BE2C (cell line): ENCODE measurements at places on chromosomes 5 and 9.

DNA sequence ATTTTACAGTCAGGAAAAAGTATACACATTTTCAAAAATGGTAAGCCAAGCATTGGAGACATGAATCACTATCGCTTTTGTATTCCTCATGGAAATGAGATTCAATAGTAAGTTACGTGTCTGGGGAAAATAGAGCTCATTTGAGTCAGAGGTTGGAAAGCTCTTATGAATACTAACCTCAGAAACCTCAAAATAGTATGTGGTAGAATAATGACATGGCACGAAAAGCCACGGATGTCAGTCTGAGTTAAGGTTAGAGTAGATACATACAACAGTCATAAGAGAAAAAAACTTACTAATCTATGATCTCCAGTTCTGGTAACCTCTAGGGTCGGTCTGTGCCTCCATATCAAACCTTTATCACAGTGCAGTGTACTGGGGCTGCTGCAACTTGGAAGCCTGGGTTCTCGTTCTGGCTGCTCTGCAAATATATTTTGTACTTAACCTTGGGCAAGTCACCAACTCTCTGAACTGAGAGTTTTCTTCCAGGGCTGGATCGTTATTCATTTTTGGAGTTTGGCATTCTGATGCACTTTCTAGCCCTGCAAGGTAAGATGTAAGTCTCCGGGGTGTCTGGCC lies 31.8 kb downstream of the MAP1B start:
- peak; percentile 38 for DNase-seq

DNA sequence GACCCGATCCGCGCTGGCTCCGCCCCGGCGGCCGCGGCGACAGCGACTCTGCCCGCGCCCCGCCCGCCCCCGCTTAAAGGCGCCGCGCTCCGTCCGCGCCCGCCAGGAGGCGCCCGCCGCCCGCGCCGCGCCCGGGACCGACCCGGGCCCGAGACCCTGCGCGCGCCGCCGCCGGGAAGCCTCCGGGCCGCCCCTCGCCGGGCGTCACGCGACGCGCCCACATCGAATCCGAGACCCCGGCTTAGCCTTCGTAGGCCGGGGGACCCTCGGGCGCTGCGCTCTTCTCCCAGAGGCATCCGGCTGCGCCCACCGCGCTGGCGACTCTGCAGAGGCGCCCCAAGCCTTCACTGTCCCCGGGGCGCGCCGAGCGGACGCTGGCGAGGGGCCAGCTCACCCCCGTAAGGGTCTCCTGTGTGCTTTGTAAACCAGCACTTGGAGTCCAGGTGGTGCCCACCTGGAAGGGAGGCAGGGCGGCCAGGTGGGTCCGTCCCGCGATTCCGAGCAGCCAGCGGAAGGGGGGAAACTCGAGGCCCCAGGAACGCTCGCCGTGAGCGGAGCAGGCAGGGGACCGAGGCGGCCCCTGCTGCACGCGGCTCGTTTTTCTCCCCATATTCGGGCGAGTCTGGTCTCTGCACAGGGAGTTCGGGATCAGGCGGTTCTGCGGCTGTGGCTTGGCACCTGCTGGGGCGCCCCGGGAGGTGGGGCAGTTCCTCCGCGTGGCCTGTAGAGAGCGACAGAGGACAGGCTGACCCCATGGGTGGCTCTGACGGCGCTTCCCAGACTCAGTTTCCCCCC lies 423 bp upstream of the ABCA2 start:
- DNase-seq, result peak; percentile 83

DNA sequence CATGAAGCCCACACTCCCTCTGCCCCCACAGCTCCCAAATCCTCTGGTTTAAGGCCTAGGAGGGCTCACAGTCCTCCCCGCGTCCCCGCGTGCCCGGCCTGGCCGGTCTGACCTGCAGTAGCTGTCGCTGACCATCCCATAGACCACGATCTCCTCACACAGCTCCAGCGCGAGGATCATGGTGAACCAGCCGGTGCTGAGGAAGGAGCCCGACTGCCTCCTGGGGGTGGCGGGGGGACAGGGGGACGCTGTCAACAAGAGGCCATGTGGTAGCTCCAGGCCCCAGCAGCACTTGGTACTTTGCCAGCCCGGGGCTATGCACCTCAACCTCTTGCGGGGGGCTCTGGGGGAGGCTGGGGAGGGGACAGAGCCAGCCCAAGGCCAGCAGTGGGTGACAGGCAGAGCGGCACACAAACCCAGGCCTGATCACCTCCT lies 7.0 kb downstream of the ST6GALNAC4 start:
- no peak for DNase-seq

GRCh38 chr9:14207352-14207995 lies 106.5 kb downstream of the NFIB start:
- DNase-seq, result no peak

GRCh38 chr5:126443374-126443851 lies 20.2 kb downstream of the GRAMD2B start:
- DNase-seq, result no peak

GRCh38 chr9:30943446-30944224 lies 1440.8 kb upstream of the ACO1 start:
- DNase-seq, result no peak

GRCh38 chr5:118301696-118302095 lies 686.7 kb downstream of the DTWD2 start:
- no peak for DNase-seq

DNA sequence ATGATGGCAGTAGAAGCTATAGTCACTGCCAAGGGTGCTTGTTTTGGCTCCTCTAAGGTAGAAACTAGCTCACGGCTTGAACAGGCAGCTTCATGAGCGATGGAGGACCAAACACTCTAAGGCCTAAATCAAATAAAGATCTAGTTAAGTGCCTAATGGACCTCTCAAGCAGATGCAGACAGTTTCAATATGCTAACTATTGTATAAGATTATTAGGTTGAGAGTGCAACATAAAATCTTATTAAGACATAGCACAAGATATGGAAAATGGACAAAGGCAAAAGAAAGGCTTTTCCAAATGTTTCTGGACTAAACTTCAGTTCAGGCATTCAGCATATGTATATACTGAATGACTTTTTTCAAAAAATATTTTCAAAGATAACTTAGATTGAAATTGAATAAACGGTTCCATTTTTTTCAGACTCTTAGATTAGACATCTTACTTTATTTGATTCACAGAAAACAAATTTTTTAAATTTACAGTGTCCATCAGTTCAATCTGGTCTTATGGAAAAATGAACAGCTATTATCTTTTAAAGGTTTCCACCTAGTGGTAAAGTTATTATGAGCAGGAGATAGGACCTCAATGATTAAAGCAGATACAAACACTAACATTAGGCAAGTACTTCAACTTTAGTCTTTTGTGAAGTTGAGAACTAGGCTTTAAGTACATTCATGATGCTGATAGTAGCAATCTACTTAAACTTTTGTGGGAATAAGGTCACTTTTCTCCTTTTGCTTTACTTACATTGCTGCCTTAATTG lies 1167.7 kb downstream of the MAT2B start:
- peak; percentile 33 for DNase-seq

DNA sequence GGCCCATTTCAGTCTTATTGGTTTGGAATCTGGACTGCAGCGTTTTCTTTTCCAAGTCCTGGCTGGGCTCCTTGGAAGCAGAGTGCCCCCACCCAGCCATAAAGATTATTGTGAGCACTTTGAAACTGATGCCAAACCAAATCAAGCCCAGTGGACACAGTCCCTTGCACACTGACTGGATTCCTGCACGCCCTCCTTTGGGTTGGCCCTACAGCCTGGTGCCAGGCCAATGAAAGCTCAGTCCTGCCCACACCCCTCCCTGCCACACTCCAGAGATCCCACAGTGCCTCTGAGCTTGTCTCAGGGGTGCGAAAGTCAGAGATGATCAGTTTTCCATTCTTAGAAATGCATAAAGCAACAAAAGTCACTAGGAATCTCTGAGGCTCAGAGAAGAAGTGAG lies 181.9 kb downstream of the CETN3 start:
- no peak for DNase-seq

GRCh38 chr9:94018628-94019027 lies 63.5 kb upstream of the BARX1 start:
- no peak for DNase-seq

DNA sequence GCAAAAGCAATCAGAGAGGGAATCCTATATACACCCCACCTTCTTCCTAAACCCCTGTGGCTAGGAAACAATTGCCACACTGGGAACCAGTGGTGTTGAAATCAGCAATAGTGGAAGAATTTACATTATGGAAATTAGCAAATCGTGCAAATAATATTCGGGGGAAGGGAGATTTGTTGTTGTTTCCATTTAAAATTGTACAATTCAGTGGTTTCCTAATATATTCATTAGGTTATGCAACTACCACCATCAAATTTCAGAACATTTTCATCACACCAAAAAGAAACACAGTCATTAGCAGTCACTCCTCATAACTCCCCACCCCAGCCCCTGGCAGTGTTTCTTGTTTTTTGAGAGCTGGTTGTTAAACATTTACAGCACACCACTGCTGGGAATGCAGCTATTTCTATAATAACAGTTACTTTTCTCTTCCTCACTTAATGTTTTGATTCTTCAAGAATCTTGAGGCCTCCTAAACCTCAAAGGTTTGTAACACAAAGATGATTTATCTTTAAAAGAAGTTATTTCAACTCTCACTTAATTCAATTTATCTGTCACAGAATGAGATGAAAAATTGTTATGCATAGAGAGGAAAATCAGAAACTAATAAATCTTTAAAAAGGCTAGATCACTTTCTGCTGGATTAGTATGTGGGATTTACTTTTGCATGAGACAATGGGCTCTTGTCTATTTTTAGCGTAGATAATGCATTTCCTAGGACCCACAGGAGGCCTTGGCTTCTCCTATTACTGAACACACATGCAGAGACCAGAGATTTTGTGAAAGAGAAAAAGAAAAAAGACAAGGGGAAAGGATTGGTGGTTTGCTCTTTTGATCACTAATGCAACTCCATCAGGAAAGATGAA lies 91.8 kb upstream of the DAPK1 start:
- DNase-seq, result no peak

- no peak for DNase-seq
Measured at GRCh38 chr5:168073991-168074800, 217.2 kb upstream of the WWC1 start.

DNA sequence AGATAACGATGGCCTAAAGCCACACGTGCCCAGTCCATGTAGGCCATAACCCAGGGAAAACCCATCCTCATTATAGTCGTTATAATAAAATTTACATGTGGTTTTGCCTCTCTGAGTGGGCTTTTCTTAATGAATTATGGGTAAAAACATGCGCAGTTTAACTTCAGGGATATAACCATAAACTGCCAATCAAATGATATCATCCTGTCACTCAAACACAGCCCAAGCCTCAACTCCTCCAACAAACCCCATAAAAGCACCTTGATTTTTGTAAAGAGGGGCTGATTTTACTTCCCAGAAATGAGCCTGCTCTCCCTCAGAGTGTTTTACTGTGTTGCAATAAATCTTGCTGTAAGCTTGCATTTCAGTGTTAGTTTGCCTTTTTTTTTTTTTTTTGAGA lies 15.8 kb upstream of the SETX start:
- DNase-seq, result no peak

DNA sequence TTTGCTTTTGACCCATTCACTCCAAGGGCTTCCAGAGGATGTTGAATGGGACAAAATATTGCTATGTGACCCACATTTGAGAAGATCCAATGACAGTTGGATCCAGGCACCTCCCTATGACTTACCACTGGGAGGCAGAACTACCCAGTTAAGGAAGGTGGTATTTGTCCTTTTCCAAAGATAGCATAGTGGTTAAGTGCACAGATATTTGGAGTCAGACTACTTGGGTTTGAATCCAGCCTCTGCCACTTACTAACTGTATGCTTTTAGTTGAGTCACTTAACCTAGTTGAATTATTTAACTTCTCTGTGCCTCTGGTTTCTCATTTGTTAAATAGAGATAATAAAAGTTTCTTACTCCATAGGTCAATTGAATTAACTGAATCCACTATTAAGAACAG lies 74.5 kb upstream of the PALM2AKAP2 start:
- no peak for DNase-seq

- peak; percentile 22 for DNase-seq
Measured at GRCh38 chr9:137136881-137137607, 1.9 kb upstream of the GRIN1 start.

- no peak for DNase-seq
Measured at GRCh38 chr9:123828449-123828848, 101.5 kb downstream of the DENND1A start.

GRCh38 chr9:93112864-93113389 lies 16.9 kb downstream of the CARD19 start:
- peak; percentile 3 for DNase-seq

- no peak for DNase-seq
Measured at GRCh38 chr9:3569529-3569928, 43.7 kb upstream of the RFX3 start.

DNA sequence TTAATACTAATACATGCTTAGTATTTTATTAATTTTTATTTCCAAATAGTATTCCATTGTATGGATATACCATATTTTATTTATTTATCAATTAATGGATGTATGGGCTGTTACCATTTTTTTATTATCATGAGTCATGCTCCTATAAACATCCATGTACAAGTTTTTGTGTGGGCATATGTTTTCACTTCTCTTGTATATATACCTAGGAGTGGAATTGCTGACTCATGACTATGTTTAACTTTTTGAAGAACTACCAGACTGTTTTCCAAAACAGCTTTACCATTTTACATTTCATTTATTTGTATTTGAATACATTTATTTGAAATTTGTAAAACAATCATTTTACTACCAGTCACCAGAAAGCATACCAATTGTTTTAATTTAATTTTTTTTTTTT lies 14.1 kb upstream of the LRRC19 start:
- DNase-seq, result no peak

- no peak for DNase-seq
Measured at GRCh38 chr5:122350496-122350895, 38.5 kb downstream of the SNCAIP start.

- no peak for DNase-seq
Measured at GRCh38 chr5:102223542-102224477, 72.3 kb downstream of the SLCO4C1 start.

DNA sequence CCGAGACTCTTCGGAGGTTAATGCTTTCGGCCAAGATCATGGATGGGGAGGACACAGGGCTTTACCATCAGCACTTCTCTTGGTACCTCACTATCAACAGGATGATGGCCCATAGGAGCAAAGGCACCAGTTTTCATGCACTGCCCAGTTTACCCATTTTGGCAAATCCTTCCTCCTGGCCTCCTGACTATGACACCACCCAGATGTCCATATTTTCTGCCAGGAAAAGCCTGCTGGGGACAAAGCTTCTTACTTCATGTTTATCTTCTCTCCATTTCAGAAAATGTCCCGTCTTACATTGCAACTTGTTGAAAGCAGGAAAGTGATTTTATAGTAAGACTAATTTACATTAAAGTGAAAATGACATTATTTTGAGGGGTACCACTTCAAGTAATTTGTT lies 61.4 kb upstream of the GAS1 start:
- DNase-seq, result no peak

- no peak for DNase-seq
Measured at GRCh38 chr5:94810281-94810680, 191.8 kb downstream of the SLF1 start.

DNA sequence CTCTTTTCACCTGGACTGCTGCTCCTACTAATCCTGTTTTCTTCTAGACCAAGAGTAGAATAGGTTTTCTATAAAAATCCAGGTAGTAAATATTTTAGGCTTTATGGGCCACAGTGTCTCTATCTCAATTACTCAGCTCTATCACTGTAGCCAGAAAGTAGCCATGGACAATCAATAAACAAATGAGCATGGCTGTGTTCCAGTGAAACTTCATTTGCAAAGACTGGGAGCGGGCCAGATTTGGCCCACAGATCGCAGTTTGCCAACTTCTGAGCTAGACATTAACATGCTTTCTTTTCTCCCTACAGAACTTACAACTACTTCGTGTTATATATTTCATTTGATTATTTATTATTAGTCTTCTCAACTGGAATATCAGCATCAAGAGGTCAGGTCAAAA lies 30.2 kb downstream of the BRINP1 start:
- no peak for DNase-seq
